ENCODE measurements at places on chromosomes 1 and 21.

DNA sequence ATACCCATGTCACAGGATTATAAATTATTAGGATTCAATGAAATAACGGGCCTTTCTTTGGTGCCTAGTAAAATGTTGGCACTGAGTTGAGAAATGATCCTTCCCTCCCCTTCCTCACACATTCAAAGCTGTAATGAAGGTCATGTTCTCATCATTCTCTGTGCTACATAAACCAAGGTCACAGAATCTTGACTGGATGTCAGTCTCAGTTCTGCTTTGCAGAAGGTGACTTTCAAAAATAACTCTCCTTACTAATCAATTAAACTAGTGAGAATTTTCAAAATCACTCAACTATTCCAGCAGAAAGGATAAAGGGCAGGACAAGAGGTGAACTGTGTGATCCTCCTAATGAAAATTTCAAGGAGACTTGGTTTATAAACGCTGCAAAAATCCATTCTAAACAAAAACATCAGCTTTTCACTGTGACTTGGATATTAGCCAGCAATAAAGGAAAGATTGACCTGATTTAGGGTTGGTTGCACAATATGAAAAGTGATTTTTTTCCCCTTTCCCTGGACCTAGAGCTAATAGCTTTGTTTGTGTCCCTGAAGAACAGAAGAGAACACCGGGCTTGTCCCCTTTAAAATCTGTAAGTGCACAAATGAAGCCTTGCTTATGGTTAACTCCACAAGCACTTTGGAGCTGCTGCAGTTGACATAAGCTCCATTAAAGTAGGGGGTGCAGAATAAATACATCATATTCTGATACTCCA lies 120.1 kb downstream of the SEC16B start:
- no peaks in the 10 kb centered on the region for H3K4me1 ChIP-seq
- no peak for DNase-seq
- no peak overlapping the region for H3K4me3 ChIP-seq
- no peak overlapping the region for H3K27ac ChIP-seq

- H3K27me3 ChIP-seq: peaks cover 5% of the 10 kb centered on the region
- no peak overlapping the region for H3K4me3 ChIP-seq
- no peak overlapping the region for H3K27ac ChIP-seq
- peaks cover 10% of the 10 kb centered on the region for H3K4me1 ChIP-seq
- H3K36me3 ChIP-seq: no peaks in the 10 kb centered on the region
These were observed 60.5 kb downstream of the CLIC4 start for GRCh38 chr1:24805534-24806301.

DNA sequence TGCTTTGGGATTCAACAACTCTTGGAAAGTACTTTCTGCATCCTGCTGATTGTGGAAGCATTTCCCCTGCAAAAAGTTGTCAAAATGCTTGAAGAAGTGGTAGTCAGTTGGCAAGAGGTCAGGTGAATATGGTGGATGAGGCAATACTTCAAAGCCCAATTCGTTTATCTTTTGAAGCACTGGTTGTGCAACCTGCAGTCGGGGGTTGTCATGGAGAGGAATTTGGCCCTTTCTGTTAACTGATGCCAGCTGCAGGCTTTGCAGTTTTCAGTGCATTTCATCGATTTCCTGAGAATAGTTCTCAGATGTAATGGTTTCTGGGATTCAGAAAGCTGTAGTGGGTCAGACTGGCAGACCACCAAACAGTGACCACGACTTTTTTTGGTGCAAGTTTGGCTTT lies 47.6 kb upstream of the GJA5 start:
- no peak overlapping the region for H3K27ac ChIP-seq
- no peaks in the 10 kb centered on the region for H3K4me1 ChIP-seq
- no peak overlapping the region for H3K4me3 ChIP-seq
- DNase-seq: no peak
- peaks cover 2% of the 10 kb centered on the region for H3K27me3 ChIP-seq
- no peaks in the 10 kb centered on the region for H3K36me3 ChIP-seq

DNA sequence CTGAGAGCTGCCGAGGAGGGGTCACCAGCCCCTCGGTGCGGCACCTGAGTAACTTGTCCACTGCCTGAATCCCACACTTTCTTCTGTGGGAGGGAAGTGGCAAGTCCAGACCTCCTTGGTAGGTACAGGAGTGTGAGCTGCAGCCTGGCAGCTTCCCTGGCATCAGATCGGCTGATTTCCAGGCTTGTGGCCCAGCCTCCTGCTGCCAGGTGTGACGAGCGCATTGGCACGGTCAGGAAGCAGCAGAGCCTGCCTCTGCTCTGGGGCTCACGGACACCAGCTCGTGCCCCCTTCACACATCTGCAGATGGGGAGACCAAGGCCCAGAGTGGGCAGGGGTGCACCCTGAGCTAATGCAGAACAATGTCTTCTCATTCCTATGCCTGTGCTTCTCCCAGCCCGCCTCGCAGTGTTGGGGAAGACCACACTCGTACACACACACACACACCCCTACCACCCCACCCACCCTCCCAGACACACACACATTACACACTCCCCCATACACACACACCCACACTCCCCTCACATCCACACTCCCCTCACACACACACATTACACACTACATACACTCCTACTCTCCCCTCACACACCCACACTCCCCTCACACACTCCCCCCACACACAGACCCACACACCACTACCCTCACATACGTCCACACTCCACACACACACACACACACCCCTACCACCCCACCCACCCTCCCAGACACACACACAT lies 33.1 kb upstream of the SELENON start:
- H3K36me3 ChIP-seq: no peaks in the 10 kb centered on the region
- no peak overlapping the region for H3K27ac ChIP-seq
- no peak overlapping the region for H3K4me3 ChIP-seq
- DNase-seq: no peak

DNA sequence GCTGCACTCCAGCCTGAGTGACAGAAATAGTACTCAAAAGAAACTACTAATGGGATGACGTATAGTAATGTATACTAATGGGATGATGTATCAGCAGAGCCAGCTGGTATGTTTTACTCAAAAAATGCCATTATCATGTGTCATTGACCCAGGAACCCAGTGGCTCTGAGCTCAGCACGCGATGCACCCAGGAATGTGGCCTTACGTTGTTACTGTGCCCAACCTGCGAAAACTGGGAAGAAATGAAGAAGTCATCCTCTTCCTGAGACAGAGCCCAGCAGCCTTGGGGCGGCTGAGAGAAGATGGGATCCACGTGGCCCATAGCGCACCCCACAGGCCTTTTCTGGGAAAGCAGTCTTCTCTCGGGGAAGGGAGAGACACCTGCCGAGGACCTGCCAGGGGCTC lies 8.8 kb downstream of the UBE2J2 start:
- H3K4me1 ChIP-seq: peaks cover 16% of the 10 kb centered on the region
- peak; percentile 53 for DNase-seq
- peak overlapping the region; percentile 19 for H3K4me3 ChIP-seq
- H3K27me3 ChIP-seq: peaks cover 4% of the 10 kb centered on the region

DNA sequence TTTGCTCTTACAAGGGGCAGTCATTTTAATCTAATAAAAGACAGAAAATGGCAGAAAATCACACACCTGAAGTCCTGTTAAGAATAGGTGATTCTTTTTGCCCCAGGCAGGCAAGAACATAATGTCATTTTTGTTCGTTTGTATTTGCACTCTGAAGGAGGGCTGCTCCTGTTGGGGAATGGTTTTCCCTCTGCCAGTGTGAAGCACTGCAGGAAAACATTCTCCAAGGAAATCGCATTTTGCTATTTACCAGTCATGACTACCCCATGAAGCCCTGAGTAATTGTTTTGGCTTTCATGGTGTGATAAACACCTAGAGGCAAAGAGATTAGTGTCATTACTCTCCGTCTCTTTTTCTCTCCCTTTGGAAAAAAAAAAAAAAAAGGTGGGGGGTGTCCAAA lies 345.5 kb downstream of the NTNG1 start:
- H3K27me3 ChIP-seq: no peaks in the 10 kb centered on the region
- no peak overlapping the region for H3K4me3 ChIP-seq
- H3K36me3 ChIP-seq: no peaks in the 10 kb centered on the region
- peaks cover 8% of the 10 kb centered on the region for H3K4me1 ChIP-seq
- no peak for DNase-seq

DNA sequence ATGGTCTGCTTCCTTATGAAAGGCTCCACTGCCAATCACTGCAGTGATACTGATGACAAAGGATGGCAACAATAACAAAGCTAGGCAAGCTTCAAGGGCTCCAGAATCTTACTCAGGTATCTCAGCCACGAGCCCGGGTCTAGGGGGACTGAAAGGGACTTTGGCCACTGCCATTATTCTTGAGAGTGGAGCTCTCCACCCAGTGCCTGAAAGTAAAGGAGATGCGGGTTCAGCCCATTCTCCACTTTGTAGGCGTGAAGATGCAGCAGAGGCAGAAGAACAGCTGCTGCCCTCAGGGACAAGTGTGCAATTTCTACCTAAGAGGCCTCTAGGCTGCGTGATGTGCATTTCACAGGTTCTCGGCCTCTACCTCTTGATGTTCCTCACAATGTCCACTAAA lies 31.4 kb upstream of the SLAMF9 start:
- H3K27ac ChIP-seq: no peak overlapping the region
- H3K4me1 ChIP-seq: peaks cover 6% of the 10 kb centered on the region
- H3K4me3 ChIP-seq: no peak overlapping the region
- no peak for DNase-seq
- peaks cover 8% of the 10 kb centered on the region for H3K36me3 ChIP-seq

GRCh38 chr1:14441302-14441741 lies 157.2 kb upstream of the KAZN start:
- H3K27me3 ChIP-seq: no peaks in the 10 kb centered on the region
- no peak overlapping the region for H3K4me3 ChIP-seq
- no peaks in the 10 kb centered on the region for H3K36me3 ChIP-seq

GRCh38 chr1:2438038-2438437 lies 25.7 kb upstream of the PEX10 start:
- H3K27me3 ChIP-seq: peaks cover 4% of the 10 kb centered on the region
- peak overlapping the region; percentile 20 for H3K4me3 ChIP-seq
- DNase-seq: no peak

GRCh38 chr1:246782120-246782900 lies 58.1 kb downstream of the SCCPDH start:
- no peaks in the 10 kb centered on the region for H3K4me1 ChIP-seq
- no peak for DNase-seq
- no peak overlapping the region for H3K27ac ChIP-seq
- no peak overlapping the region for H3K4me3 ChIP-seq

GRCh38 chr1:13570924-13571323 lies 12.7 kb upstream of the PDPN start:
- no peaks in the 10 kb centered on the region for H3K36me3 ChIP-seq
- no peak overlapping the region for H3K27ac ChIP-seq
- DNase-seq: no peak

DNA sequence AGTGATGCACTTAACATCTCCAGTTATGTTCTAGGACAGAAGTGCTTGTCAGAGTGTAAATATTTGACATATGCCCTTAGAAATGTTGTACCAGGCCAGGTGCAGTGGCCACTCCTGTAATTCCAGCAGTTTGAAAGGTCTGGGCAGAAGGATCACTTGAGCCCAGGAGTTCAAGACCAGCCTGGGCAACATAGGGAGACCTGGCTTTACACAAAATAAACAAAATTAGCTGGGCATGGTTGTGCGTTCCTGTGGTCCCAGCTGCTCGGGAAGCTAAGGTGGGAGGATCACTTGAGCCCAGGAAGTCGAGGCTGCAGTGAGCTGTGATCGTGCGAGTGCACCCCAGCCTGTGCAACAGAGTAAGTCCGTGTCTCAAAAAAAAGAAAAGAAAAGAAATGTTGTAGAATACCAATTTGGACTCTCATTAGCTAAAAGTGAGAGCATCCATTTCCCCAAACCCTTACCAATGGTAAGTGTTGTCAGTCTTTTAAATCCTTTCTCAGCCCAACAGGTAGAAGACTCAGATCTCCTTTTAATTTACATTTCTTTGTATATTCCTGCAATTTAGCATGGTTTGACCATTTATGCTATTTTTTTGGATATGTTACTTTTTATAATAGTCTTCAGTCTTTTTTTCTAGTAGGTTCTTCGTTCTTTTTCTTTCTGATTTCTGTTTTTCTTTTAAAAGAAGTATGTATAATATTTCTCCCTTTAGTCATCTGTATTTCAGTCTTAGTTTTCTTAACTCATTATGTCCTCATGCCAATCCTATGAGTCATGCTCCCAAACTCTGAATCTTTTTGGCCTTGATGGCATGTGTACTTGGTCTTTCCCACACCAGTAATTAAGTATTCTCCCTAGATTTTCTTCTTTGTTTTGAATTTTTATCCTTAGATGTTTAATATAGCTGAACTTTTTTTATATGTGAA lies 74.4 kb downstream of the CAMTA1 start:
- no peaks in the 10 kb centered on the region for H3K27me3 ChIP-seq
- peaks cover 2% of the 10 kb centered on the region for H3K4me1 ChIP-seq
- peaks cover 13% of the 10 kb centered on the region for H3K36me3 ChIP-seq
- H3K4me3 ChIP-seq: no peak overlapping the region

- H3K27ac ChIP-seq: no peak overlapping the region
- no peaks in the 10 kb centered on the region for H3K36me3 ChIP-seq
- no peak for DNase-seq
These were observed 6.1 kb downstream of the WNT2B start for GRCh38 chr1:112514901-112515300.

DNA sequence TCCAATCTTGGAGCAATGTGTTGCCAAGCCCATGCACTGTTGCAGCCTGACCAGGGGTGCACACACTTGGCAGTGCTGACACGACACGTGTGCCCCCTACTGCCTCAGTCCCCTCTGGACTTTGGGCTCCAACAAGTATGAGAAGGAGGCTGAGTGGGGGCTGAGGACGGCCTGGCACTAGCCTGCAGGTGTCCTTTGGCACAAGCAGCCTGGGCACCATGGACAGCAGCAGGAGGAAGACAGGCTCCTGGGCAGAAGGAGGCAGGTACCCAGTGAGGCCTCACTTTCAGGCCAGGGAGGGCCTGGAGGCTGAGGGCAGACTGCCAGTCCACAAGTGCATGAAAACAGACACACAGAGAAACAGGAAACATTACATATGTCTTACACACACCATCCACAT lies 1702.9 kb upstream of the B3GALT2 start:
- DNase-seq: no peak
- H3K36me3 ChIP-seq: peaks cover 5% of the 10 kb centered on the region
- H3K27me3 ChIP-seq: peaks cover 2% of the 10 kb centered on the region
- no peaks in the 10 kb centered on the region for H3K4me1 ChIP-seq
- no peak overlapping the region for H3K27ac ChIP-seq

GRCh38 chr1:8754993-8755392 lies 62.4 kb downstream of the RERE start:
- no peak for DNase-seq
- peaks cover 51% of the 10 kb centered on the region for H3K4me1 ChIP-seq
- no peaks in the 10 kb centered on the region for H3K36me3 ChIP-seq
- peak overlapping the region; percentile 36 for H3K4me3 ChIP-seq
- no peaks in the 10 kb centered on the region for H3K27me3 ChIP-seq
- peak overlapping the region; percentile 71 for H3K27ac ChIP-seq

- H3K4me1 ChIP-seq: no peaks in the 10 kb centered on the region
- no peak overlapping the region for H3K27ac ChIP-seq
- H3K27me3 ChIP-seq: peaks cover 7% of the 10 kb centered on the region
- DNase-seq: no peak
- no peaks in the 10 kb centered on the region for H3K36me3 ChIP-seq
These were observed 39.9 kb upstream of the KRTAP19-8 start for GRCh38 chr21:31078216-31078615.

GRCh38 chr1:83854456-83854855 lies 144.5 kb downstream of the TTLL7 start:
- H3K4me1 ChIP-seq: peaks cover 6% of the 10 kb centered on the region
- DNase-seq: no peak
- H3K4me3 ChIP-seq: no peak overlapping the region
- H3K27ac ChIP-seq: no peak overlapping the region
- no peaks in the 10 kb centered on the region for H3K36me3 ChIP-seq
- peaks cover 4% of the 10 kb centered on the region for H3K27me3 ChIP-seq

Data from glutamatergic neuron (in vitro differentiated cells).